Stimulated activated CD4-positive, alpha-beta T cell treated with anti-CD3 and anti-CD28 coated beads, Interleukin-4, amount 100 ng/mL, for 1 hour (primary cell): ENCODE measurements at places on chromosomes 5 and 9.

DNA sequence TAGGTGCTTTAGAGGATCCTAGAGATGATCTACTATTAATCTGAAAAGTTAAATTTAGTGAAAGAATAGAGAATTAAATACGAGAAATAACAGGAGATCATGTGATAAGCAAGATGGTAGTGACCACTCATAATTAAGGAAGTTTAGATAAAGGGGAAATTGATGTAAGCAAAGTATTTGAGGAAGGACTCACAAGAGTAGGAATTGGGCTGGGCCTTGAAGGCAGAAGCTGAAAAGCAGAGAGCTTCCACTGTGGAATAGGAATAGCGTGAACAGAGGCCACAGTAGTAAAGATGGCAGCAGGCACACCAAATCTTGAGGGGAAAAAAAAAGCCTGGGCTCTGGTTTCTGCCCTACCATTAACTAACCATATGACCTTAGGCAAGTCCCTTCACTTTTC lies 38.0 kb downstream of the KIF24 start:
- DNase-seq, result no peak

DNA sequence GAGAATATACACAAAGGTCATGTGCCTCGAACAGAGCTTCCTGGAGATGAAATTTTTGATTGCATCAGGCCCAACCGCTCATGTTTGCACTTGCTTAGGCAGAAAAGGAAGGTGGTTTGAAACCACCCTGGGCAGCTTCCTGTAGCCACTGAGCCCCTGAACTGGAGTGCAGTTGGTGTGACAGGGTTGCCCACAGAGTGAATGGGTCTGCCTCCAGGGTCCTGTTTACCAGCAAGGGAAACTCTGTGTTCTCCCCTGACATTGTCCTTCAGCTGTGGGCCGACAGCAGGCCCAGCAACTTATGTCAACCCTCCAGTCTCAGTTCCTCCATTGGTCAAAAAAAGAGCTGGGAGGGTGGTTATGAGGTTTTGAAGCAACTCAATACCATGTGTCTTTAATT lies 289.6 kb downstream of the KIF4B start:
- DNase-seq, result no peak

- no peak for DNase-seq
Measured at GRCh38 chr9:71858102-71858798, 52.7 kb downstream of the ABHD17B start.

- no peak for DNase-seq
Measured at GRCh38 chr5:159031513-159031912, 68.2 kb downstream of the EBF1 start.

DNA sequence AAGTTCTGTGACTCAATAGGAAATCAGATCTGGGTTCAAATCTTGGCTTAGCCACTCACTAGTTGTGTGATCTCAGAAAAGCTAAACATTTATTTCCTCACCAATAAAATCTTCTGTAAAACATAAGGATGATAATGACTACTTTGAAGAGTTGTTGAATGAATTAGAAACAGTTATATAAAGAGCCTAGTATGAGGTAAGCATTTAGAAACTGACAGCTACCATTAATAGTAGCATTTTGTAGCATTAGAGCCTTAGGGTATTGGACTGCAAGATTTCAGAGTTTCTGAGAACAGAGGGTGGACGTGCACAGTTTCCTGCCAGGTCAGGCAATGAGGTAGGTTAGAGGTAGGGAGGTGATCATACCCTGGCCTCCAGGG lies 293.2 kb downstream of the CWC27 start:
- DNase-seq, result no peak

GRCh38 chr5:134135091-134135655 lies 20.7 kb downstream of the TCF7 start:
- no peak for DNase-seq

DNA sequence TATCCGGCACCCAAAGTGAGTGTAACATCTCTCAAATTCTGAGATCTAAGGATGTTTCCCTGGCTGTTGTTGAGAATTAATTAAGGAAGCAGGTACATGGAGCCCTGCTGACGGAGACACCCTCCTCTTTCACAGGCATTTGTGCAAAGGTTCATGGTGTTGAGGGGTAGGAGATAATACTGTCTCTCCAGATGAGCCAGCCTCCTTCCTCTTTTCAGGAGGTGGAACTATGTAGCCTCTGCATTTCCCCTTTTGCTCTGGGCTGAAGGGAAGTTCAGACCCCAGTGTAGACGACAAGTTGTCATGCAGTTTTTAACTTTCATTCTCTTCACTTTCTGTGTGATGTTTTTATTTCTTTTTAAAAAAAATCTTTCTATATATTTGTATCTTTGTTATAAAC lies 107.5 kb downstream of the GALNT10 start:
- DNase-seq, result no peak

GRCh38 chr9:75893106-75893505 lies 2.6 kb downstream of the PCSK5 start:
- DNase-seq, result no peak

DNA sequence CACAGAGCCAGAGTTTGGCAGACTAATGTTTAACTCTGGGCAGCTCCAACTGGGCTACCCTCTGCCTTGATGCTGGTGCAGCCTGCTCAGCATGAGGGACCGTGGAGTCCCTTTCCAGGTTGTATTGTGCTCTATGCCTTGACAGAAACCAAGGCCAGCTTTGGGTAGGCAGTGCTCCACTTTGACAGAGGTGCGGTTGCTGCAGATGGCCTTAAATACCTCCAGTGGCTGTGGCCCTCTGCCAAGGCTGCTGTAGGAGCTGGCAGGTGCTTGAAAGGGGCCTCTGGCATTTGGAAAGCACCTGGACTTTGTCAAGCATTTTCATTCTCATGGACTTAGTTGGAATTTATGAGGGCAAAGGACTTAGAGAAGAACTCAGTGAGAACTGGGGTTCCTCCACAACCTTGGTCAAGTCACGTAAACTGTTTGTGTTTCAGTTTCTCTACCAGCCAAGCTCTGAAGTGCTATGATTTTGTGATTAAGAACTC lies 249.7 kb upstream of the ZNF462 start:
- no peak for DNase-seq

DNA sequence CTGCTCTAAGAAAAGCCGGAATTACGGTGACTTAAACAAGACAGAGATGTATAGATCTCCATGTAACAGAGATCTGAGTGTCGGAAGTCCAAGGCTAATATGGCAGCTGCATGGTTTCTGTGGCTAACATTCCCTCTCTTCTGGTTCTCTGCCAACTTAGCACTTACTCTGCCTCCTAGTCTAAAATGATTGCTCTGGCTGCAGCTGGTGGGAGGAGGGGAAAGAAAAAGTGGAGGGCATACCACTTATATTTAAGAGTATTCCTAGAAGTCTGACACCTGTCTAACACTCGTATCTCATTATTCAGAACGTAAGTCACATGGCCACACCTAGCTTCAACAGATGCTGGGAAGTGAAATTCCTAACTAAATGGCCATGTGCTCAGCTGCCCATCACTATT lies 551.5 kb upstream of the TLE4 start:
- DNase-seq, result no peak

DNA sequence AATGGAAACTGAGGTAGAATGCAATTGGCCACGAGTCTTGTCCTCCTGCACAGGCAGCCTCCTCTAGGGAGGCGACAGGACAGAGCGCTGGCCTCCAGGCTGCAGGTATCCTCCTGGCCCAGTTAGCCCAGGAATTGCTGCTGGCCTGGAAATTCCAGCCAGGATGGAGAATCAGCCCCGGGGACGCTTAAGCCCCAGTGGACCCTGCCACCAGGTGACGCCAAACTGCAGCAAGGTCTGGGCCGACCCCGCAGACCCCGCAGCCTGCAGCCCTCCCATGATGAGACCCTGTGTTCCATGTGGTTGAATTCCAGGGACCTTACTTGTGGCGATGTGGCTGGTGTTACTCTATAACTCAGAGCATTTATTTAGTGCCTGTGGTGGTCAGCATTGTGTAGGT lies 7.3 kb downstream of the CACFD1 start:
- no peak for DNase-seq

- no peak for DNase-seq
Measured at GRCh38 chr5:111517853-111518501, 5.6 kb upstream of the STARD4 start.

DNA sequence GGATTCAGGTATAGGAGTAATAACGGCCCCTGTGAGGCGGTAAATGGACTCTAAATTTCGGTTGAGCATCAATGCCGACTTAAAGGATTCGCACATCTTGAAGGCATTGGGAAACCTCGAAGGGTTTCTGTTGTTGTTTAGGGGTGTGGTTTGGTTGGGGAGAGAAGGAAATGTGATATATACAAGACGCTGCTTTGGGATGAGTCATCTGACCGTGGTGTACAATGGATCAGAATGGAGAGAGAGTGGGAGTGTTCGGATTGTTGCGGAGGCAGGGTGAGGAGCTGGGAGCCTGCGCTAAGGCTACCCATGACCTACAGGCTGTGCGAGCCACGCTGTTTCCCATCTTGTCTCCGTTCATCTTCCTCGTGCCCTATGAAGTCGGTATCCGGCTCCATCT lies 60.4 kb upstream of the ERCC6L2 start:
- no peak for DNase-seq

GRCh38 chr9:103899866-103900265 lies 194.2 kb upstream of the SMC2 start:
- no peak for DNase-seq

- DNase-seq, result no peak
Measured at GRCh38 chr5:108763222-108763916, 15.7 kb downstream of the FER start.

- no peak for DNase-seq
Measured at GRCh38 chr9:93815135-93815534, 140.0 kb downstream of the BARX1 start.

GRCh38 chr5:128201065-128201926 lies 117.7 kb downstream of the SLC12A2 start:
- peak; percentile 85 for DNase-seq

- no peak for DNase-seq
Measured at GRCh38 chr5:41636605-41637004, 126.2 kb upstream of the PLCXD3 start.

DNA sequence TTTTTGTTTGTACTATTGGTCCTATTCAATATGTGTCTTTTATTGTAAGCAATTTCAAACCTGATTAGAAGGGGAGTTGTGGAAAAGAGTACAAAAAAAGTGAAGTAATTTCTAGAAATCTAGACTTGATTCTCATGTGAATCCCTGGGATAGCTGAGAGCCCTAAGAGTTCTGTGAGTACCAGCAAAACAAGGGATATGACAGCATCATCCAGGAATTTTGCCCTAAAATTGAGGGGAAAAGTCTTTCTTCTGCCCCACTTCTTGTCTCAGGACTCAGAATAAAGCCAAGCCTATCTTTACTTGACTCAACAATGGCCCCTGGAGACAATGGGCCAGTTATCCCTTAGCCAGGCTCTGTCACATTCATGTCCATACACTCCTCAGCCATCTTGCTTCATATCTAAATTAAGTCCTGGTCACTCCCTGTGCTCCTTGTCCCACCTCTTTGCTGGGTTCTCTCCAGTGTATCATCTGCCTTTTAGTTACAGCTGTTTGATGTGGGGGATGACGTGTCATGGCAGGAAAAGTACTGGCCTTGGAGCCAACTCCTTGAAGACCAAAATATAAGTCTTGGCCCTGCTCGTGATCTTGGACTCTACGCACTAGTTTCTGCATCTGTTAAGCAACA lies 81.2 kb downstream of the ADAMTS12 start:
- no peak for DNase-seq

DNA sequence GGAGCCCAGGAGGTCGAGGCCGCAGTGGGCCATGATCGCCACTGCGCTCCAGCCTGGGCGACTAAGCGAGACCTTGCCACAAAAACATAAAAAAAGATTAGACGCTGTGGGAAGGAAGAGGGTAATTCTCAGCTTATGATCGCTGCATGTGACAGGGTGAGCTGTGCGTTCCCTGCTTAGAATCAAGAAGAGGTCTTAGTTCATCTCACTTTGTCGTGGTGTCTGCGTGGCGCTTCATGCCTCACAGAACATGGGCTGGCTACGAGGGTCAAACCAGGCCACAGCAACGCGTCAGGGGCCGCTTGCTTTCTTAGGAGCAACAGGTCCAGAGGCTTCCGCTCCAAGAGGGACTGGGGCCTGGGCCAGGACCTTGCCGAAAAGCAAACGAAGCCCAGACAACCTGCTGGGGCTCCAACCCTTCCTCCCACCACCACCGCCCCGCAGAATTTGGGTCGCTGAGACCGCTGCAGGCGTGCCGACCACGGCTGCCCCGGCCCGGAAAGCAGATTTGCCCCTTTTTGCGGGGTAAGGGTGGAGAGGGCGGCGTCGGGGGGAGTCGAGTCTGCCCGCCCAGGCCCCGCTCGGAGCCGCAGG lies 10.0 kb upstream of the GRIN1 start:
- DNase-seq, result no peak

DNA sequence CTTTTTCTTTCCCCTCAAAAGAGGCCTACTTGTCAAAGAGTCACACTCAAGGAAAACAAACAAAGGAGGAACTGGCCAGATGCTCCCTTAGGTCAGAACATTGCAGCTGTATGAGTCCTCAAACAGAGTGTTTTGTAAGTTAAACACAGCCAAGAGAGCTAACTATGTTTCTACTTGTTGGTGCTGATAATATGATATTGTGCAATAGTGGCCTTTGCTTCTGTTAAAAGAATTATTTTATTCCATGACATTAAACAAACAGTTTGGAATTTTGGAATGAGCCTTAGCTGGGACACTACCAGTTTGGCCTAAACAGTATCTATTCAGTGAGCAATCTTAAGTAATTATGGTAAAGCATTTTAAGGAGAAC lies 56.0 kb upstream of the TPD52L3 start:
- DNase-seq, result no peak

DNA sequence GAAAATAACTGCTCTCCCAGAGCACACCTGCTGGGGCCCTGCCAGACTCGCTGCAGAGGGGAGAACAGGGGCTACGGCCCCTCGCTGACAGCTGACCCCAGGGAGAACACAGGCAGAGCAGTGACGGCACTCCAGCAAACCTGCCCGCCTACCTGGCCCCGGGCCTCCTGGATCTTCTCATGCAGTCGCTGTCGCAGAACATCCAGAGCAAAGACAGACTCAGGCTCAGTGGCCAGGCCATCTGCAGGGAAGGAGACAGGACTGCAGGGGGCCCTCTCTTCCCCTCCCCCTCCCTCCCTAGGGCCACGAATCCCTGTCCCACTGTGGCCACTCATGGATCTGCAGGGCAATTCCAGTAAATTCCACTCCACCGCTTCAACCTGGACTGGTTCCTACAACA lies 2.4 kb downstream of the SURF6 start:
- DNase-seq, result no peak

GRCh38 chr5:147234239-147234824 lies 494 bp upstream of the STK32A start:
- DNase-seq, result no peak

DNA sequence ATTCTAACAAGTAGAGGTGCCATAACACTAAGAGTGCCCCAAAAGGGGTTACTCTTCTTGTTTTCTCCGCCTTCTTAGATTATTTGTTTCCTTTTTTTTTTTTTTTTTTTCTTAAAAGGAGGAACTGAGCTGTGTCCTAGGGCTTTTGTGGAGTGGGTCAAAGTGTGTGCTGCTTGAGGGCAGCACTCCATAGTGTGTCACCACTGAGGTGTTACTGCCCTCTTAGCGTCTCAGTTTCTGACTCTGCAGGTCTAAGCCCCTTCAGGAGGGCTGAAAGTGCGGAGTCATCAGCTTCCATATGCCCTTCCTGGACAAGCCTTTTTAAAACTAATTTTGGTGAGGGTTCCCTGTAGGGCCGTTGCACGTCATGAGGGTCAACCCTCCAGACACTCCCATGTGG lies 12.6 kb upstream of the NANS start:
- DNase-seq, result no peak

- DNase-seq, result no peak
Measured at GRCh38 chr5:38582293-38582974, 26.0 kb upstream of the LIFR start.
